ENCODE measurements at places on chromosomes 11 and 22. TPM values are rescaled to one million over a fixed set of nuclear protein-coding genes. Genes with fewer than 3 reads are reported as not detected.
A peak's percentile ranks its signal among the peaks of the same experiment; 100 is the strongest.

GRCh38 chr11:76649851-76650372, 20.6 kb downstream of the LRRC32 start:
- peaks cover 6% of the 10 kb centered on the region for H3K27me3 ChIP-seq
- no peak for DNase-seq
- H3K27ac ChIP-seq = no peak overlapping the region

The ENTHD1 gene
- total RNA-seq = not detected

DNA sequence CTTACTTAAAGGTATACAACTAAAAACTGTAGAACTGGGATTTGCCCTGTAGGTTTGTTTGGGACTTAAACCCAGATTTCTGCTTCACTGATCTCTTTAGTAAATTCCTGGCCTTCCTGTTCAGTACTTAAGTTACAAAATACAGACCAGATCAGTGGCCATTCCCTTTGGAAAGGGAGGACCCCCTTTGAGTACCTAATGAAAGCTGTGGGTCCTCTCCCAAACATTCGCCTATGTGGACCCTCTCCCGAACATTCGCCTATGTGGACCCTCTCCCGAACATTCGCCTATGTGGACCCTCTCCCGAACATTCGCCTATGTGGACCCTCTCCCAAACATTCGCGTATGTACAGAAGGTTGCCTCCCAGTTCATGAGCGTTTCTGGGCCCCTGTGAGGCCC, 10.3 kb downstream of the L3MBTL2 start:
- no peak for DNase-seq
- no peaks in the 10 kb centered on the region for H3K27me3 ChIP-seq
- no peaks in the 10 kb centered on the region for H3K36me3 ChIP-seq
- H3K4me1 ChIP-seq = peaks cover 11% of the 10 kb centered on the region
- no peak overlapping the region for H3K27ac ChIP-seq

The DSCAML1 gene
- 1.3 TPM for total RNA-seq

The ZNF215 gene
- 2.8 TPM for total RNA-seq

DNA sequence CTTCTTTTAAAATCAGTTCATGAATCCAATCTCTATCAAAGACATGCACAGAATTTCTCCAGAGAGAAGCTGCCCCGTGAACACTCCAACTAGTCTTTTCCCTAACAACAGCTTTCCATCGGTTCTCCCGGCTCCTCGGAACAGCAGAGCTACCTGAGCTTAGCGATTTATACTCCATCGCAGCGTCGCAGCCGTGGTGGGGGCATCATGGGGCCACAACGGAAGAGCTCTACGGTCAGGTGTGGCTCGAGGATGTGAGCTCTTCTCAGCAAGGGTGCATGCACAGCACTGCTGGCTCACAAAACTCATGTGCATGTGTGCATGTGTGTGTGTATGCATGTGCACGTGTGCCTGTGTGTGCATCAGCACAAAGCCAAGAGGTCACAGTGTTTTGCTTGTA, 11.7 kb upstream of the MOB2 start:
- no peaks in the 10 kb centered on the region for H3K4me1 ChIP-seq
- H3K4me3 ChIP-seq = no peak overlapping the region
- H3K27me3 ChIP-seq = no peaks in the 10 kb centered on the region
- no peak overlapping the region for H3K27ac ChIP-seq
- no peak for DNase-seq
- H3K36me3 ChIP-seq = peaks cover 10% of the 10 kb centered on the region

The TREH gene
- not detected for total RNA-seq

GRCh38 chr11:45176996-45177395, 30.6 kb downstream of the PRDM11 start:
- peaks cover 18% of the 10 kb centered on the region for H3K4me1 ChIP-seq
- H3K36me3 ChIP-seq = no peaks in the 10 kb centered on the region
- DNase-seq = no peak
- H3K4me3 ChIP-seq = no peak overlapping the region
- peaks cover 11% of the 10 kb centered on the region for H3K27me3 ChIP-seq

DNA sequence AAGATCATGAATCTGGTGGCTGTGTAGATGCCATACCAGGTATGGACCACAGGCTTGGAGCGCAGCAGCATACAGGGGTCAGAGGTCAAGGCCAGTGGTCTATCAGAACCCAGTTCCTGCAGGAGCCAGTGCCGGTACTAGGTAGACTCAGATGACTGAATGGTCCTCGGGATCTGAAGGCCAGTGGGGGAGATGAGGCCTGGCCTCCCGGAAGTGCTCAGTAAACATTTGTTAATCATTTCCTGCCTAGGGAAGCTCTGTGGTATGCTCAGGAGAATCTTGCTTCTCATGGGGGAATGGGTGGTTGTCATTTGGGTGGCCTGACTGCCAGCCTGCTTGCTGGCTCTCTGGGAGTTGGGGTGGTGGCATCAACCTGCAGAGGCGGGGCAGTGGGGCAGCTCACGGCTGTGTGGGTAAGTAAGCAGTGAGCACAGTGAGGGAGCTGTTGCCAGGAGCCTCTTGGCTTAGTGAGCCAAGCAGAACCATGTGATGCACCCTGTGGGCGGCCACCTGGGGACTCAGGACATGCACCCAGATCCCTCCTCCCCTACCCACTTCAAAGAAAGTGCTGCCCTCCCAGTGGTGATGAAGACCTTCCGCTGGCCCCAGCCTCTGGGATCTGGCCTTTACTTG, 33.0 kb downstream of the PTPRJ start:
- no peaks in the 10 kb centered on the region for H3K27me3 ChIP-seq
- H3K36me3 ChIP-seq = no peaks in the 10 kb centered on the region
- H3K27ac ChIP-seq = peak overlapping the region; percentile 66
- DNase-seq = peak; percentile 72
- peaks cover 75% of the 10 kb centered on the region for H3K4me1 ChIP-seq

DNA sequence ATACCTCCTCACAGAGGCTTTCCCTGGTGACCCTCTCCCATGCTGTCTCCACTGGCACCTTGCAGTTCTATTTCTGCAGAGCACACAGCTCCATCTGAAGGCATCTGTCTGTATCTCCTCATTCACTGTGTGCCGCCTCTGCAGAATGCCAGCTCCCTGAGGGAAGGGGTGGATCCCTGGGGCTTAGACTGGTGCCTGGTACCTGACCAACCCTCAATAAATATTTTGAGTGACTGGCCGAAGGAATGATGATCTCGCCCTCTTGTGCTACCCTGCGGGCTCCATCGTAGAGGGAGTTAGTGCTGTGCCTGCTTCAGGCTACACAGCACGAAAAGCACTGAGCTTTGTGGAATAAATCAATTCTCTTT, 1.6 kb downstream of the CBX7 start:
- peak overlapping the region; percentile 97 for H3K27ac ChIP-seq
- no peak for DNase-seq
- H3K36me3 ChIP-seq = no peaks in the 10 kb centered on the region
- H3K4me1 ChIP-seq = peaks cover 69% of the 10 kb centered on the region

GRCh38 chr11:78248191-78248590, 59.5 kb downstream of the USP35 start:
- no peak overlapping the region for H3K4me3 ChIP-seq
- DNase-seq = no peak
- no peaks in the 10 kb centered on the region for H3K27me3 ChIP-seq
- no peak overlapping the region for H3K27ac ChIP-seq
- no peaks in the 10 kb centered on the region for H3K4me1 ChIP-seq
- H3K36me3 ChIP-seq = peaks cover 2% of the 10 kb centered on the region

GRCh38 chr11:67500831-67501715, 4.1 kb downstream of the PITPNM1 start:
- no peaks in the 10 kb centered on the region for H3K36me3 ChIP-seq
- DNase-seq = no peak
- H3K4me3 ChIP-seq = no peak overlapping the region
- no peaks in the 10 kb centered on the region for H3K27me3 ChIP-seq
- no peak overlapping the region for H3K27ac ChIP-seq

The ACTN3 gene
- 0.17 TPM for total RNA-seq

DNA sequence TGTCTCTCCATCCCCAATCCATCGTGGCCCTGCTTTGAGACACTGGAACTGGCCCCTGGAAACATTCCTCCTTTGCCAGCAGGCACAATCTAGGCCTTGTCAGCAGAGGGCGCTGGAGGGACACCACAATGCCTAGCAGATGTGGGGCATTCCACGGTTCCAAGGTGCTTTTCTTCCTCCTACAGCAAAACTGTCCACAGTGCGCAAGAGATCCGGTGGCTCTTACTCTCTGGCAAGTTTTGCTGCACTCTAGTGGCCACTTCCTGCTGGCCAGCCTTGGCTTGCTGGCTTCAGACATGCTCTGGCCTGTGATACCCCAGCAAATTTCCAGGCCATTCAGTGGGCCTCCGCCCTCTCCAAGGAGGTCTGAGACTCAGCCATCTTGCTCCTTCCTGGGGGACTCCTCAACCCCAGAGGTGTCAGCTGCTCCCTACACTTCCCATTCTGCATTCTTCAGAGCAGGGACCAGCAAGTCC, 17.1 kb upstream of the RBM4B start:
- H3K27ac ChIP-seq = no peak overlapping the region
- no peak overlapping the region for H3K4me3 ChIP-seq
- H3K36me3 ChIP-seq = no peaks in the 10 kb centered on the region
- peaks cover 3% of the 10 kb centered on the region for H3K4me1 ChIP-seq
- peak; percentile 88 for DNase-seq

DNA sequence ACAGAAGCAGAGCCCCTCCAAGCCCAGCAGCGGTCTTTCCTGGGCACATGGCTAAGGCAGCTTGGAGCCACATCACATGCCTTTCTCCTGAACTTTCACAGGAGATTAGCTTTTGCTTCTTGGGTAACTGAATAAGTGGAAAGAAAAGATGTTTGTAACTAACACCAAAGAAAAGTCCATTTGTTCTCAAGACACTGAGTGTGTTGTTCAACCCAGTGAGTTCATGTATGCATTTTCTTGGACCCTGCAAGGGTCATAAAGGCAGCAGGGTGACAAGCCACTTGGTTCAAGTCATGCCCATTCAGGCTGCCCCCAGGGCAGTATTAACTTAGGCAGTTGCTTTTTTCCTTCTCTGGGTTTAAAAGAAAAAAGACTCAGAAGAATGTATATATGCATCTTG, 203.4 kb downstream of the FAM76B start:
- no peak for DNase-seq
- H3K4me1 ChIP-seq = peaks cover 2% of the 10 kb centered on the region
- H3K27me3 ChIP-seq = no peaks in the 10 kb centered on the region
- H3K27ac ChIP-seq = no peak overlapping the region

DNA sequence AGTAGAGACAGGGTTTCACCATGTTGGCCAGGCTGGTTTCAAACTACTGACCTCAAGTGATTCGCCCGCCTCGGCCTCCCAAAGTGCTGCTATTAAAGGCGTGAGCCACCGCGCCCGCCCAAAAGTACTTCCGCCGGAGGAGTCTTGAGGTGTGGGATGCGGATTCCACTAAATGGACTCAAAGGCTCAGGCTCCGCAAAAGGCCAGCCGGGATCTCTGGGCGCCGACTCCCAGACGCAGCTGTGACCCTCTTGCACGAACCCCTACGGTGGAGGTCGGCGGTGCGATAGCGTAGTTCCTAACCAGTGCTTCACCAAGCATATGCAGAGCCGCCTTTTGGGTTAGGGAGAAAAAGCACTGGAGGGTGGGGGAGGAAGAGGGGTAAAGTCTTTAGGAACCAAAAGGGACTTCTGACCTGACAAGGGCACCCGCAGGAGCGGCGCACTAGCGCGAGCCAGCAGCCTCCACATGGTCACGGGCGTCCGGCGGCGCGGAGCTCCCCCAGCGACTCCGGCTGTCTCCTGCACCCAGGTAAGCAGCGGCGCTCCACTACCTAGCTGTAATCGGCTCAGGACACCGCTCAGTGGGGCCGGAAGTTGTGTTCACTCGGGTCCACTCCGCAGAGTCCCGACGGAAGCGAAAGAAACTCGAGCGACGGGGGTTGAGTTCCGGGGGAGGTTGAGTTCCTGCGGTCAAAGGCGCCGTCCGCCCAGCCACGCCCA, at the start of gene MRPL16:
Gene MRPL16 (minus strand): TSS at position 590 of the 722 bp plus-strand sequence. CDS start 120 bp downstream, at position 470.
- no peaks in the 10 kb centered on the region for H3K36me3 ChIP-seq
- DNase-seq = peak; percentile 94
- peak within 1 kb of the TSS; percentile 95 for H3K4me3 ChIP-seq
- H3K27ac ChIP-seq = peak within 1 kb of the TSS; percentile 76

The OVCH2 gene
- total RNA-seq = not detected

The MS4A4A gene
- total RNA-seq = 0.51 TPM
